ENCODE measurements at places on chromosomes 6 and 20.

GRCh38 chr6:93235775-93236174 is 183.6 kb downstream of the EPHA7 start:
- no peak for DNase-seq

DNA sequence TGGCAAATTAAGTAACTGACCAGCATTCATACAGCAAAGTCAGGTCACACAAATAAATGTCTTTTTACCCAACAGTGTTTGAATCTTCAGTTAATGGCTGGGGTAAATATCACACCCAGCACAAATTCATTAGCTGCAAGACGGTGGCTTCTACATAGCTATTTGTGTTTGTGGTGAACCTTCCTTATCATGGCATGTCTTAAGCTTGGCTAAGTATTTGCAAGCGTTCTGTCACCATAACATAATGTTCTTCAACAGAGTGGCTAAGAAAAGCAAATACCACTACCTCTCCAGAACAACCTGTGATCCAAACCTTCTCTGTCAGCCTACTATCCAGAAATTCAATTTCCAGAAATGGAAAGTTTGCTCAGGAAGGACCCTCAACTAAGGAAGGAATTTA is 255.6 kb upstream of the TAB2 start:
- DNase-seq = no peak

- DNase-seq = no peak
These were observed 91.5 kb upstream of the RPS6KA2 start for GRCh38 chr6:166718516-166718915.

DNA sequence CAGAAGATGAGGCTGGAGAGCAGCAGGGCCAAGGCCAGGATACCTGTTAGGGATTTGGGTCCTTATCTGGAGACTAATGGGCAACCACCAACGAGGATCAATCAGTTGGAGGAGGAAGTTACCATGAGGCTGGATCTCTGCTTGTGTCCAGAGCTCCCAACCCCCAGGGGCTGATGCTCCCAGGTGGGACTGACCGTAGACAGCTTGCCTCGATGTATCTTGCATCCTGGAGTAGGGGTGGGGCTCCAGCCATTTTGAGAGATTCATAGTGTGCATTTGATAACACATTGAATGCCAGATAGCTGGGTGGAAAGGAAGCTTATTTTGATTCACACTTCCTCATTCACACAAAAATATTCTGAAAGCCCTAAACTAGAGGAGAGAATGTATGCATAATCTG is 4.6 kb upstream of the RFPL4B start:
- no peak for DNase-seq

DNA sequence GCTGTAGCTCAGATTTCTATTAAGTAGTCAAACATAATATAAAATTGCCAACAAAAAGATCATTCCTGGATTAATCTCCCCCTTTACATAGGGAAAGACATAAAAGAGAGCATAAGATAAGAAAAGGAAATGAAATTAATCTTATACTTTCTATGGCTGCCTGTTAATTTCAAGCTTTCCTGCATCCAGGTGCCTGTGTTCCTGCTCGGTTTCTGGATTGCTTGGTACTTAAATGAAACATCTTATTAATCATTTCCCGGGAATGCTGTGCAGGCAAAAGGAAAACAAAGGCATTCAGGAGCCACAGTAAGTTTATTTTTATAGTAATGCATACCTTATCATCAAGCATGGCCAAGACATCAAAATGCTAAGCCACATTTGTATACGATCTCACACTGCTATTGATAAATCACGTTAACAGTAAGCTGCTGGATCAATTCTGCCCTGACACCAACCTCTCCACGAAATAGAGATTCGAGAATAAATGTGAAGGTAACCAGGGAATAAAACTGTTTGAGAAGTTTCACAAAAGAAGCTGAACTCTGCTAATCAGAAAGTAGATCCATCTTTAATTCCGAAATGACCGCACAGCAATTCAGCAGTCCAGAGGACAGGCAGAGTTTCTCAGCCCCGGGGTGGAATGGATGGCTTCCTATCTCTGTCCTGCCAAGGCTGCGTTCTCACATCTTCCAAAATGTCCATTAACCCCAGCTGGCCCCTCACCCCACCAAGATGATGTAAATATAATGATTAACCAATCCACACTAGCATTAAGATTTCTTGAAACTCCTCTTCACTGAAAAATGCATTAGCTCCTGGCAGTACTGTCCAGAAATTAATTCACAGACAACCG is 32.6 kb upstream of the APCDD1L start:
- DNase-seq = no peak

Data from LNCaP clone FGC (cell line).